ENCODE measurements at places on chromosomes 12 and 14.
A peak's percentile ranks its signal among the peaks of the same experiment; 100 is the strongest.

DNA sequence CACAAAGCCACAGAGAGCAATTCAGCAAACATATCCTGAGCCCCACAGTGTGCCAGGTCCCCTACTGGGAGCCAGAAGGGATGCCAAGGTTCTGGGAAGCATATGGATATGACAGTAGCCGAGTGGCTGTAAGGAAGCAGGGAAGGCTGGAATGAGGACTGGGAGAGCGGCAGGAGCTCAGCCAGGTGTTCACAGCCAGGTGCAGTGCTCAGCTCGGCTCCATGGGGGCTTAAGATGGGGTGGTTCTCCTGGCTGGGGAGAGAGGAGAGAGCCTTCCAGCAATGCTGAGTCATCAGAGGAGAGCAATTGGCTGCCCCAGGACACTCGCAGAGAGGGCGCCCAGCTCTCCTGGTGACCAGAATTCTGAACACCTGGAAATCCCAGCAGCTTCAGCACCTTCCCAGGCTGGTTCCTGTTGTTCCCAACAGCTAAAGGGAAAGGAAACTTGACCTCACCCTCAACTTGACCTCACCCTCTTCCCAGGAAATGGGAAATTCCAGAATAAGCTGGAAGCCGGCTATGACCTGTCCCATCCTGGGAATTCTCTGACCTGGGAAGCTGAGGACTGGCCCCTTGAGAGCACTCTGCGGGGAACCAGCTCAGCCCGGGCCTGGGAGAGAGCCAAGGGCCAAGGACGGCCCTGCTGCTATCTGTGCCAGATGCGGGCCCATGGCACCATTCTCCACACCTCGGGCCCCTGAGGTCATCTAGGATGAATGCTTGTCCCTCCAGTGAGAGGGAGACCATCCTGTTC lies 34.6 kb downstream of the SLC6A12 start:
- peak; percentile 69 for DNase-seq
- peaks cover 18% of the 10 kb centered on the region for H3K27me3 ChIP-seq
- H3K27ac ChIP-seq = no peak overlapping the region
- H3K4me3 ChIP-seq = no peak overlapping the region
- peaks cover 6% of the 10 kb centered on the region for H3K4me1 ChIP-seq

- no peak for DNase-seq
- H3K4me3 ChIP-seq = no peak overlapping the region
- H3K4me1 ChIP-seq = peaks cover 5% of the 10 kb centered on the region
- H3K27ac ChIP-seq = no peak overlapping the region
- H3K27me3 ChIP-seq = no peaks in the 10 kb centered on the region
Measured at GRCh38 chr14:50109342-50109741, 7.0 kb downstream of the VCPKMT start.

GRCh38 chr14:73723797-73724661 lies 9.8 kb upstream of the PNMA1 start:
- H3K36me3 ChIP-seq = peaks cover 9% of the 10 kb centered on the region
- no peak overlapping the region for H3K4me3 ChIP-seq
- H3K27ac ChIP-seq = peak overlapping the region; percentile 80
- DNase-seq = peak; percentile 71

DNA sequence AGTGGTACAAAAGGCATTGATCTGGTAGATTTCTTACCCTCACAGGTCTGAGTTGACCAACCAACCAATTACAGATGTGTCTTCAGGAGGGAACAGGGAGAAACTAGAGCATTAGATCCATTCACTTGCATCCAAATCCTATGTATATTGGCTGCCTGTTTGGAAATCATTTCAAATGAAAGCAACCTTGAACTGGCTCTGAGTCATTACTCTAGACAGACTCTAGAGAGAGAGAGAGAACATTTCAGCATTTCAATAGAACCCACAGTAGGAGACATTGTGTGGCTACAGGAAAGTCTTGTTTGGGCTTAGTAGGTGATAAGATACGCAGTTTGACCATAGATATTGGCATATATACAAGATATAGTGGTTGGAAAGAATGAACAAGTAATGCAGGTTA lies 114.5 kb downstream of the PTPRR start:
- no peak overlapping the region for H3K27ac ChIP-seq
- H3K36me3 ChIP-seq = no peaks in the 10 kb centered on the region
- no peak for DNase-seq
- H3K4me1 ChIP-seq = no peaks in the 10 kb centered on the region
- no peak overlapping the region for H3K4me3 ChIP-seq

DNA sequence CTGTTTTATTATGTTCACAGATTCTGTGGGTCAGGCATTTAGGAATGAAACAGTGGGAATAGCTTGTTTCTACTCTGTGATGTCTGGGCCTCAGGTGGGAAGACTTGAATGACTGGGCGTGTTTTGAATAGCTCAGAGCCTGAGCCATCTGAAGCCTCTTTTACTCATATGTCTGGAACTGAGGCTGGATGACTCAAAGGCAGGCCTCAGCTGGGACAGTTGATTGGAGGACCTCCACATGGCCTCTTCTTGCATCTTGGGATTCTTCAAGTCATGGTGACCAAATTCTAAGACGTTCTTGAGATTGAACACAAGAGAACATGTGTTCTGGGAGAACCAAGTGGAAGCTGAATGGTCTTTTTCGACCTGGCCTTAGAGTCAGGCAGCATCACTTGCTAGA lies 45.8 kb upstream of the TBX3 start:
- H3K27ac ChIP-seq = no peak overlapping the region
- no peak for DNase-seq
- no peak overlapping the region for H3K4me3 ChIP-seq
- peaks cover 3% of the 10 kb centered on the region for H3K27me3 ChIP-seq

GRCh38 chr14:68639000-68639757 lies 153.7 kb downstream of the ZFP36L1 start:
- peak overlapping the region; percentile 71 for H3K27ac ChIP-seq
- no peak for DNase-seq
- H3K36me3 ChIP-seq = no peaks in the 10 kb centered on the region
- no peaks in the 10 kb centered on the region for H3K27me3 ChIP-seq

GRCh38 chr12:1573960-1574864 lies 20.2 kb downstream of the FBXL14 start:
- no peak overlapping the region for H3K4me3 ChIP-seq
- DNase-seq = no peak
- no peaks in the 10 kb centered on the region for H3K36me3 ChIP-seq

DNA sequence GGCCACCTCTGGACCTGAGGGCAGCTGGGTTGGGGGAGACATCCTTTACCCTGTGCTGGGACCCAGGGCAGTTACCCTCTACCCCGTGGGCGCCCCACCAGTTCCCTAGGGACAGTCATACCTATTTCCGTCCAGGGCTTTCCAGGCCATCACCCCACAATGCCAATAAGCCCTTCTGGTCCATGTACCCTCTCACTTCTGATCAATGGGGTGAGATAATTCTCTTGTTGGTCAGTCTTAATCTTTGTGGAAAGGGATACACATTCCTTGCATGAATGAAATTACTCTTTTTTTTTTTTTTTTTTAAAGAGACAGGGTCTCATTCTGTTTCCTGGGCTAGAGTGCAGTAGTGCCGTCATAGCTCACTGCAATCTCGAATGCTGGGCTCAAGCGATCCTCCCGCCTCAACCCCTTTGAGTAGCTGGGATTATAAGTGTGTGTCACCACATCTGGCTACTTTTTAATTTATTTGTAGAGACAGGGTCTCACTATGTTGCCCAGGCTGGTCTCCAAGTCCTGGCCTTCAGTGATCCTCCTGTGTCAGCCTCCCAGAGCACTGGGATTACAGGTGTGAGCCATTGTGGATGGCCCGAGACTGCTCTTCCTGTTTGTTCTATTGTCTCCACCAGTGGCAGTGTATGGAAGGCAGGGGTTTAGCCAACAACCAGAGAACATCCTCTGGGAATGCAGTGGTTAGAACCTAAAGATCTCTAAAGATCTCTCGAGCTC lies 46.3 kb upstream of the STON2 start:
- no peak overlapping the region for H3K4me3 ChIP-seq
- peaks cover 7% of the 10 kb centered on the region for H3K4me1 ChIP-seq
- H3K27me3 ChIP-seq = peaks cover 2% of the 10 kb centered on the region
- no peaks in the 10 kb centered on the region for H3K36me3 ChIP-seq
- H3K27ac ChIP-seq = no peak overlapping the region

DNA sequence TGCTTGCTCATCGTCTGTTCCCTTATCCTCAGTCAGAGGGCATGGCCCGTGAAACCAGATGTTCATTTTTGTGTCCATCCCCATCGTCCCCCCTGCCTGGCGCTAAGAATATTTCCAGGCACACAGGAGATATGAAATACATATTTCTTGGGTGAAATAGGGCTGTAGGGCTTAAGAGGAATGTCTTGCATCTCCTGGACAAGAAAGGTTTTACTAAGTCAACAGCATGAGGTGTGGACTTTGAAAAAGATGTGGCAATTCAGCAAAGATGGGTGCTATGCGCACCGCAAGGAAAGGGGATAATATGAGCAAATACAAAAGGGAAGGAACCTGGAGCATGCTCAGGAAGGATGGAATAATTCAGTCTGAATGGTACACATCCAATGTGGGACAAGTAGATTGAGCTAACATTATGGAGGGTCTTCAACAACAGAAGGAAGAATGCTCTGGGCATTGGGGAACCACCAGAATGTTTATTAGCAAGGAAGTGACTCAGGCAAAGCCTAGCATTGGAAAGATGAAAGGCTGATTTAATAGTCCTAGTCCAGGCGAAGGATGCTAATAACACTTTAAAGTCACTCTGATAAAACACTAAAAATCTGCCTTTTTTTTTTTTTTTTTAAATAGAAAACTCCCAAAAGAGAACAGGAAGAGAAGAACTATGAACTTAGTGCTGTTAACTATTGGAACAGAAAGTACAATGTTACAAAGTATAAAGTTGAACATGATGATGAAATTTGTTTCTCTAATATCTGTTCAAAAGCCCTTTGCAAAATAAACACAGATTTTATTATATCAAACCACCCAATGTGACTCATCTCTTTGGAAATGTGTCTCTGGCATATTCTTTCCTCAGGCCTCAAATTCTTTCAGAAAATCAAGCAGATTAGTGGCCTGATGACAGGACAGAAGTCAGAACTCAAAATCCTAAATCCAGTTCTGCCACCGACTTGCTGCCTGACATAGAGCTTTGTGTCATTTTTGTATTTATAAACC lies 449.5 kb downstream of the BCAT1 start:
- no peaks in the 10 kb centered on the region for H3K27me3 ChIP-seq
- H3K27ac ChIP-seq = no peak overlapping the region
- no peaks in the 10 kb centered on the region for H3K36me3 ChIP-seq
- H3K4me3 ChIP-seq = no peak overlapping the region
- no peak for DNase-seq

DNA sequence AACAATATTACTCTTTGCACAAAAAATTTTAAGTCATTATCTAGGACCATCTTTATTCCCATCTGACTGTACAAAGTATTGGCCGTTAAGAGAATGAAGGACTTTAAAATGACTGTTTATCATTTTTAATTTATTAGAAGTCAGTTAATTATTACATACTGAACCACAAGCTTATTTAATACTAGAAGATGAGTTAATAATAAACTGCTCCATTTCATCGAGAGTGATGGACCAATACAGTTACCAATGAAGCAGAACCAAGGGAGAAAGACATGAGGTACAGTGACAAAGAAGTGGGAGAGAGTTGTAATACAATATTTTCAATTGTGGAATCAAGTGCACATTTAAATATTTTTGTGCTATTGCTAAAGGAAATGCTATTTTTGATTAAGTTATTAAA lies 83.3 kb downstream of the PTPRO start:
- H3K36me3 ChIP-seq = no peaks in the 10 kb centered on the region
- H3K4me3 ChIP-seq = no peak overlapping the region
- no peaks in the 10 kb centered on the region for H3K27me3 ChIP-seq
- no peak for DNase-seq

DNA sequence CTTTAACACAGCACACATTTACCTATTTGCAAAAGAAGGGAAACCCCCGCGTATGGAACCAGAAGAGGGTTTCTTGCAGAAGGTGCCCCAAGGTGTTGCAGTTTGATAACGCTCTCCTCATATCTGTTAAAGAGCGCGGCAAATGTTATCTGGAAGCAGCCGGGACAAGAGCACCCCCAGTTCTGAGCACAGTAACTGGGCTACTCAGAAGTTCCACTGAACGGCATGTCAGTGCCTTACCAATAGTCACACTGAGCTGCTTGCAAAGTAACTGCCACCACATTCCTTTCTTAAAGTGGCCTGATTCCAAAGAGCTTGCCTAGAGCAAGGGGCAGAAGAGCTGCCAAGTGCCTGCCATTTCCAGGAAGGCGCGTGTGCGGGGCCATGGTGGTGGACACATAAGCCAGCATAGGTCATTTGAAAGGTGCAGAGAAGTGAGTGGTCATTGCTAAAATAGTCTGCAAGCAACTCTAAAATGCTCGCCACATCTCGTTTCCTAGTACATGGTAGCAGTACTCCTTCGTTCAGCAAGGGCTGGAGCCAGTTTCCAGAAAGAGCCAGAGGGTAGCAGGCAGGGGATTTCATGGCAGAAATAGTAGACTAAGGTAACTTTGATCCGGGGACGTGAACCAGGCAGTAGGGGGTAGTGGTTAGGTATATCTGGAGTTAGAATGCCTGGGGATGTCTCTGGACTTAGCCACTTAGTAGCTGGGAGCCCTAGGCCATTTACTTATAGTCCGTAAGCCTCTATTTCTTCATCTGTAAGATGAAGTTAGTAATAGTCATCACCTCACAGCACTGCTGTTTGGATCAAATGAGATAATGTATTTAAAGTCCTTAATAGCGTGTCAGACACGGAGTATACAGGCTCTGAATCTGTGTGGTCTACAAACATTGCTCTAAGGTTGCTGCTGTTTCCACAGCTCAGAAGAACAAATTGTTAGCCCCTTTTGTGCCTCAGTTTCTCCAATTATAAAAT lies 37.6 kb downstream of the SPTB start:
- peaks cover 58% of the 10 kb centered on the region for H3K27me3 ChIP-seq
- H3K4me1 ChIP-seq = peaks cover 2% of the 10 kb centered on the region
- no peak for DNase-seq
- no peak overlapping the region for H3K27ac ChIP-seq
- no peak overlapping the region for H3K4me3 ChIP-seq

DNA sequence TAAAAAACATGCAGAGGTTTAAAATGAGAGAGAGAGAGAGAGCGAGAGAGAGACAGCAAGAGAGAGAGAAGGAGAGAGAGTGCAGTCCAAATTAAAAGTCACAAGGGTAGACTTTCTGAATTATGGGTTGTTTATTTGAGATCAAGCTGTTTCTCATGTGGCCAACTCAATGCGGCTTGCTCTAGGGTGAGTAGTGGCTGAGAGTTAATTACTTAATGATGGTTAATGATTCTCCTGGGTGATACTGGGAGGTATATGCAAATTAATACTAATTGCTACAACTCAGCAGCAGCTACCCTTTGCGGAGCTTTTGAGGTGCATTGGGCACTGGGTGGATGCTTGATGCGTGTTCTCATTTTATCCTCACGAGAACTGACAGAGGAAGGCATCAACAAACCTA lies 122.1 kb upstream of the NOS1 start:
- H3K4me1 ChIP-seq = no peaks in the 10 kb centered on the region
- DNase-seq = no peak
- no peaks in the 10 kb centered on the region for H3K27me3 ChIP-seq

DNA sequence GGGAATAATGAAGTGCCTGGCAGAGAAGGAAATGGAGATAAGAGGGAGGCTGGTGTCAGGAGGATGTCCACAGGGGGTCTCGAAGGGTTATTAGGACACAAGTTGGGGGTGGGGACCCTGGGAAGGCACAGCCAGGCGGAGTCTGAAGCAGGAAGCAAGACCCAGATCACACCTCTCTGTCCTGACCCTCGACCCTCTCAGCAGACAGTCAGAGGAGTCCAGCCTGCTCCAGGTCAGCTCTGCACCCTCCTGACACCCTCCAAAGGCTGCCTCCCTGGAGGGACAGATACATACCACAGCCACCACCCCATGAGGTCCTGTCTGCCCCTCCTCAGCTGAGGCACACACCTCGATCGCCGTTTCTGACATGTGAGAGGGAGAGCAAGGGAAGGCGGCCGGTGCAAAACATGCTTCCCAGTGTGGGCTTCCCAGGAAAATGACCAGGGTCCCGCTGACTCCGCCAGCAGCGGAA lies 9.0 kb downstream of the BCL11B start:
- H3K27me3 ChIP-seq = peaks cover 100% of the 10 kb centered on the region
- no peaks in the 10 kb centered on the region for H3K36me3 ChIP-seq
- DNase-seq = no peak
- H3K4me3 ChIP-seq = no peak overlapping the region
